ENCODE measurements at places on chromosomes 2 and 18.

DNA sequence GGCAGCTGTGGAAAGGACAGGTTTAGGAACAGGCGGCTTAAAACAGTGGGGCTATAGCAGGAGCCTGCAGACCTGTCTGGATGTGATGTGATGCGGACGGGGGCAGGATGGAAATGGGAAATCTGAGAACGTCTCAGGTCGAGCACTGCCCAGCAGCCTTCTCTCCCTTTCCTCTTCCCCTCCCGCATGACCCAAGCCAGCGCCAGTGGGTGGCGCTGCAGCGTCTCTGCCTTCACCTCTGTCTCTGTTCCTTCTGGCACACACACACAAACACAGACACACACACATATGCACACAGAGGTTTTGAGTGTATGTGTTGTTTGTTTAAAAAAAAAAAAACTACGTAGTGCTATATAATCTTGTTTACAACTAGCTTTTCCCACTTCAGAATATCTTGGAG is 82.0 kb upstream of the SLC66A3 start:
- no peak for DNase-seq
- no peaks in the 10 kb centered on the region for H3K36me3 ChIP-seq
- H3K27ac ChIP-seq: no peak overlapping the region
- no peaks in the 10 kb centered on the region for H3K27me3 ChIP-seq
- H3K4me3 ChIP-seq: no peak overlapping the region

- DNase-seq: no peak
- H3K4me3 ChIP-seq: no peak overlapping the region
- H3K27ac ChIP-seq: no peak overlapping the region
- no peaks in the 10 kb centered on the region for H3K27me3 ChIP-seq
- no peaks in the 10 kb centered on the region for H3K4me1 ChIP-seq
- peaks cover 1% of the 10 kb centered on the region for H3K36me3 ChIP-seq
Measured at GRCh38 chr2:1685078-1685956, 59.0 kb downstream of the PXDN start.

DNA sequence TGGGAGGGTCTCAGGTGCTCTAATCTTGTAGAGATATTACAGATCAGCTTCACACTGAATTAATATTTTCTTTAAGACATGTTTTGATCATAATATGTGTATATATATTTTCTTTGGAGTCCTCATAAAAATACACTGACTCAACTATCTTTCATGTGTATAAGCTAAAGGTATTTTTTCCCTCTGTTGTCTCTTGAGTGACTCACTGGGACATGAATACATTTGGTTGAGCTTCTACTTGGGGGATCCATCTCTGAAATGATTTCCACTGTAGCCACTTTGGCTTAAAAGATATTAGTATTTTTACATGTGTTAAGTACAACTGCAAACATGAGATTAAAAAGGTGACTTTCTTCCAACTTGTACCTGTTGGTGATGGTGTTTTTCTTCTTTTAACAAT is 140.8 kb downstream of the TTN start:
- no peak overlapping the region for H3K4me3 ChIP-seq
- no peak for DNase-seq
- no peak overlapping the region for H3K27ac ChIP-seq
- H3K27me3 ChIP-seq: no peaks in the 10 kb centered on the region
- no peaks in the 10 kb centered on the region for H3K36me3 ChIP-seq

DNA sequence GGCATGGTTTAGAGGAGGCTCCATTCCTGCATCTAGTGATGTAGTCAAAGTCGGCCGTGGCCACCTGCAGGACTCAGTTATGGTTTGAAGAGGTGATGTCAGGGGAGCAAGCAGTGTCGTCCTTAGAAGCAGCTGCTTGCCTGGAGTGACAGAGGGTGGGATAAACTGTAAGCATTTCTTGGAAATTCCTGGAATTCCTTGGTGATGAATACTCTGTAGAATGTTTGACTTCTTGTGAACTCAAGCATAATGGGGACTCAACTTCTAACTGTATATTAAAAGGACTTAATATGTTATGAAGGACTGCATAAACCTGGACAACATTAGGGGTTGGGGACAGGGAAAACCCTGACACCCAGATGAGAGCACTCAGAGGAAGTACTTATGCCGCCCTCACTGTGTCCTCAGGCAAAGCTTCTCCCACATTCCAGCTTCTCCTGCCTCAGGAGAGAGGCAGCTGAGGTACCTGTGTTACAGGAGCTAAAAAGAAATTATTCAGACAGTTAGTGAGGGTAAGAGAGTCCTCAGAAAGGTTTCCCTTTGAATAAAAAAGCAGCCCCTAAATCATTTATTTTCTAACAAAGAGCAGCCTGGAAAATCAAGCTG is 459.9 kb upstream of the CELF4 start:
- H3K27me3 ChIP-seq: no peaks in the 10 kb centered on the region
- H3K36me3 ChIP-seq: no peaks in the 10 kb centered on the region
- H3K4me3 ChIP-seq: no peak overlapping the region
- H3K27ac ChIP-seq: no peak overlapping the region
